ENCODE measurements at places on chromosomes 12 and 14. TPM values are rescaled to one million over a fixed set of nuclear protein-coding genes. Genes with fewer than 3 reads are reported as not detected.

DNA sequence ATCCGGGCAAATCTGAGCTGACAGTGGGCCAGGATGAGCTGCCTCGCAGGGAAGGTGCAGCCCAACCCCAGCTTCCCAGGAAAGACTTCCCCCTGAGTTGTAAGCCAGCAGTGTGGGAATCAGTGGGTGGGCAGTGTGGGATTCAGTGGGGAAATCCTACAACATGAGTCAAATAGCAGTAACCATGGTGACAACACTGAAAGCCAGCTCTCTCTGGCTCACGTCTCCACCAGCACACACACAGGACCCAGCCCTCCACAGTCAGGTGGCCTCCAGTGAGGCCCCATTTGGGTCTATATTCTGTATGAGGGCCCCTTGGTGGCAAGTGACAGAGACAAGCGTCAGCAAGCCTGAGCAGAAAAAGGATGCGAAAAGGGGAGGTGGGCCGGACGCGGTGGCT lies 6.0 kb upstream of the LGALS3 start:
- peak; percentile 61 for DNase-seq

- no peak for DNase-seq
These were observed 54.2 kb downstream of the CCNK start for GRCh38 chr14:99535448-99535847.

DNA sequence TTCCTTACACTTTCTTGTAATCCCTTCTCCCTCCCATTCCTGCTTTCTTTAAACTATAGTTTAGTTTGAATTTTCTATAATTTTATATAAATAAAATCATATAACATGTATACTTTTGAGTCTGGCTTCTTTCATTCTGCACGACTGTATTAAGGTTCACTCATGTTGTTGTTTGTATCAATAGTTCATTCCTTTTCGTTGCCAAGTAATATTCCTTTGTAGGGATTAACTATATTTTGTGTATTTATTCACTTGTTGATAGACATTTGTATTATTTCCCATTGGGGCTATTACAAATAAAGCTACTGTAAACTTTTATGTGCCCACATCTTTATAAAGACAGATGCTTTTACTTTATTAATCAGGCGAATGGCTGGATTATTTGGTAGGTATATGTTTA lies 39.4 kb upstream of the TBC1D15 start:
- DNase-seq, result no peak

The CYP46A1 gene
- 0.02 TPM for polyA plus RNA-seq

DNA sequence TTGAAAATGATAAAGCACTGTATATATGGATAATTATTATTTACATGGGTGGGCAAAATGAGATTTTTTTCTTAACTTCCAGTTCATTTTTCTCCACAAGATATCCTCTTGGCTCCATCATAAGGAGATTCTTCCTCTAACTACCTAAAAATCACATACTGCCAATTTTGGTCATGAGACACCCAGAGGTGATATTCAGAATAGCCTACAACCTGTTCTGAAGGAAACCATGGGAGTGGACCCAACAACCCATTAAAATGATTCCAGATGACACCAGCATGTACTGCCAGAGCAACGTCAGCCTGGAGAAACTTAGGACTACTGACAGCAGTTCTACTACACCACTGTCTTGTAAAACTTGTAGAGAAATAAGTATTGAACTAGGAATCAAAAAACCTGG lies 136.3 kb upstream of the TMPO start:
- DNase-seq, result no peak
